ENCODE measurements at places on chromosomes 16 and 17.

DNA sequence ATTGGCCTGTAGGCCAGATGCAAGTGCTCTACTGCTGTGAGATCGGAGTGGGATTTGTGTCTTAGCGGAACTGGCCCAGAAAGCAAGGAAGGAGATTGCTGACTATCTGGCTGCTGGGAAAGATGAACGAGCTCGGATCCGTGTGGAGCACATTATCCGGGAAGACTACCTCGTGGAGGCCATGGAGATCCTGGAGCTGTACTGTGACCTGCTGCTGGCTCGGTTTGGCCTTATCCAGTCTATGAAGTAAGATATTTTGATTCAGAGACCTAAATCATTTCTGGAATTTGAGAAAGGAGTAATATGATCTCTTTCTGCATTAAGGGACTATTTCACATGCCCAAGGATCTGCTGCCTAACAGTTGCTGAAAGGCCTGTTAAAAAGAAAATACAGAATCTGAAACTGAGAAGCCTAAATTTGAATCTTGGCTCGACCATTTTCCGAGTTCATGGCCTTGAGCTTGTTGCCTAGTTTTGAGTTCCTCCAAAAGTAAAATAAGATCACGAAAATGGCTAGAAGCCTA, 21.1 kb downstream of the IST1 start:
- no peak for DNase-seq

- no peak for DNase-seq
Measured at GRCh38 chr16:66899945-66900710, 18.6 kb downstream of the CDH16 start.

DNA sequence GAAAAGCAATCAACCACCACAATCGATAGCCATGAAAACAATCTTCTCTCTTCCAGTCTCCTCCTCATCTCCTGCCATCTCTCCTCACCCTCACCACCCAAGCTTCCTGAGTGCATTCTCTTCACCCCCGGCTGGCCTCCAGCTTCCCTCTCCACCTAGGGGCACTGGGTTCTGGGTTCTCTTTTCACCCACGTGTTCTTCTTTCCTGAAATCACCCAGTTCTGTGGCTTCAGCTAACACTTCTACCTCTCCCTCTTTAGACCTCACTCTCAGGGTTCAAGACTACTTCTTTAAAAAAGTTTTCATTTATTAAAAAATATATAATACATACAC, 8.2 kb downstream of the ITGAM start:
- no peak for DNase-seq

GRCh38 chr17:66555605-66556004, 253.2 kb downstream of the PRKCA start:
- DNase-seq, result no peak

DNA sequence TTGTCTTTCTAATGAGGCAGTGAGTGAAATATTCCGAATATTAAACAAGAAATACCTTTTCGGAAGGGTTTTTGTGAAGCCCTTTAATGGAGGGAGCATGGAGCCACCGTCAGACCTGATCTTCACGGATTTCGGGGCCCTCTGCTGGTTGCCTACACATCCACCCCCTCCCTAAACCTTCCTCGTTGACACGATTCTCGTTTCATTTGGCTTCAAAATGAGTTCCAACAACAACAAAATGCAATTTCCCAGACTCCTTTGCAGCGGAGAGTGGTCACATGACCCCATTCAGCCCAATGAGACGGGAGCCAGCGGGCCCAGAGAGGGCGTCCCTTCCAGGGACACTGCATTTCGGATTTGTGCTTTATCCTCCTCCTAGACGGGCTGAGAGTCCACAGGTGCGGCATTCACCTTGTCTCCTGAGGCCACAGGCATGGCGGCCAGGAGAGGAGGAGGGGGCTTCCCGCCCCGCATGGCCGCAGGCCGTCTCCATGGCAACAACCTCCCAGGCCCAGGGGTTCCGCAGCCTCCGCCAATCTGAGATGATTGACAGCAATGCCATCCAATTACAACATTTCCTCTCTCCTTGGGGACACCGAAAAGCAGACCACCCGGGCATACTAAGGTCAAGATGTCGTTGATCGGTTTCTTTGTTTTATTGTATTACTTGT, 259.8 kb downstream of the C16orf95 start:
- no peak for DNase-seq

- no peak for DNase-seq
Measured at GRCh38 chr16:31402687-31403086, 9.6 kb downstream of the ITGAD start.

GRCh38 chr17:1724869-1725641, 551 bp downstream of the WDR81 start:
- no peak for DNase-seq

DNA sequence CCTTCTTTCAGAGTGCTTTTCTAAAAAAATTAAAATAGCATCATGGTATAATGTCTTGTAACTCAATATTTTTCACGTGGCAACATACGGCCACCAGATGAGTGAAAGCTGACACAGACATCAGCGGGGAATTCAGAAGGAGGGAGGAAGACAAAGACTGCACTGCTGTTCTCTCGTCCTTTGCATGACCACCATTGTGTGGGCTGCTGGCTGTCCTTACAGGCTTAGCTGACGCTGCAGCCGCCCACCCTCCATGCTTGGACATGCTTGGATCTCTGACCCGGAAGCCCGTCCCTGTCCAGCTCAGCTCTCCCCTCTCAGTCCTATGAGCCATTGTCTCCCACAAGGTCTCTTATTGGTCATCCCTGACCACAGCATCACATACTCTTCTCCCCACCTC, 11.4 kb upstream of the MLYCD start:
- no peak for DNase-seq

DNA sequence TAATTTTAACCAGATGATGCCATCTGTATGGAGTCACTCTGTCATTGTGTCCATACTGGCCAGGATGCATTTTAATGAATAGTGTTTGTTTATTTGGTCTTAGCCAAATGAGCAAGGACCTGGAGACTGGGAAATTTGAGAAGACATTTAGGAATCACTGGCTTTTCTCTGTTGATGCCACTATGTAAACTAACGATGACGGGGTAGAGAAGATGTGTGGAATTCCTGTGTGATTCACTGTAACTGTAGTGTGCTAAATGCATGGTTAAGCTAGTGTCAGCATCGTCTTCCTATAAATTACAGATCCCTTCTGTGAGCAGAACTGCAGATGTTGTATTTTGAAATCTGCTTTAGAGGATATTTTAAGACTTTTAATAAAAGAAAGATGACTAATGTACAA, 66.6 kb downstream of the NOS2 start:
- DNase-seq, result no peak

DNA sequence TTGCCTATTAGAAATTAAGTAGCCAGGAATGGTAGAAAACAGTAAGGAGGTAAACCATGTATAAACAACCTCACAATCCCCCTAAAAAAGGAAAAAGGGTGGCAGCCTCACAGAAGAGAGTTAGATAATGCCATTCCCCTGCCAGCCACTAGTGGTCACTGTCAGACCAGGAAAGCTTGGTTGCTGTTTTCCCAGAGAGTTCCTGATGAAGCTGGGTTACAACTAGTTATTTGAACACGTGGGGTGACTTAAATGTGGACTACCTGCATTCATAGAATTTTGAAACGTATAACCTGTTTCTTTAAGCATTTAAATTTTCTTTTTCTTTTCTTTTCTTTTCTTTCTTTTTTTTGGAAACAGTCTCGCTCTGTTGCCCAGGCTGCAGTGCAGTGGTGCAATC, 5.8 kb downstream of the GPRC5C start:
- DNase-seq, result no peak

- no peak for DNase-seq
Measured at GRCh38 chr17:45234641-45235415, 13.1 kb downstream of the FMNL1 start.

- DNase-seq, result no peak
Measured at GRCh38 chr17:57305908-57306504, 49.7 kb downstream of the MSI2 start.

- DNase-seq, result no peak
Measured at GRCh38 chr17:39243155-39243554, 17.4 kb upstream of the STAC2 start.

DNA sequence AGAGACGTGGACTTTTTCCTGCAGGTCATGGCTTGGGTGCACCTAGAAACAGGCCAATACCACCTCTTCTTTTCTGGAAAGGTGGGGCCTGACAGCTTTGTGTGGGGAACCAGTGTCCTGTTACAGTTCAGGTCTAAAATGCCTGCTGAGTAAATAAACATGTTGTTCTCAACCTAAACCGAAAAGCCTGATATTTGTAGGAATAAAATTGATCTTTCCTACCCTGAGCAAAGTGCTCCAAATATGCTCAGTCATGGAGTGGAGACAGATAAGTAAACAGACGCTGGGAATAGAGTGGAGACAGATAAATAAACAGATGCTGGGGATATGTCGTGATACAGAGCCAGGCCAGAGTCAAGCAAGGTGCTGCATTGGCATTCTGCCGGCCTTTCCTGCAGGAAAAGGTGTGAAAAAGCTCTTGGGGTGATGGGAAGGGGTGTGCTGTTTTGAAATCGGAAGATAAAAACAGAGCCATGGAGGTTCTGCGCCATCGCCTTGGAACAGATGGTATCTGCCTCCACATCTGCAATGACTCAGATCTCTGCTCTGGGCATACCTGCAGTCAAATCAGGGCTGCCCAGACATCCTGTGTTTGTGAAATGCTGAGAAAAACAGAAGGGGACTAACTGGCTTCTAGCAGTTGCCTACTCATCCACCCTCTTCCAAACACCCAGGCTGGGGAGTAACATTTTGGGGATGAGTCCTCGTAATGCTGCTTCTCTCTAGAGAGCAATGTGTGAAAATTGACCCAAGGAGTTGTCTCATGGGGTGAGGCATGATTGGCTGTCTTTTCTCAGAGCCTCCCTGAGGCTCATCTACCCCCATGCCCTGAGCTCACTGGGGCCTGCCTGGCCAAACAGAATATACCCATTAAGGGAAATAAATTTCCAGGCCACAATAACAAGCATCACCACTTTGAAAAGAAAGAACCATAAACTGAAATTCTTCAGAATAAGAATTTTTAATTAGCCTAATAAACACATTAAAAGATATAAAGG, 16.8 kb upstream of the TRPV2 start:
- DNase-seq, result no peak

GRCh38 chr16:30173054-30173453, 10.3 kb upstream of the CORO1A start:
- no peak for DNase-seq

DNA sequence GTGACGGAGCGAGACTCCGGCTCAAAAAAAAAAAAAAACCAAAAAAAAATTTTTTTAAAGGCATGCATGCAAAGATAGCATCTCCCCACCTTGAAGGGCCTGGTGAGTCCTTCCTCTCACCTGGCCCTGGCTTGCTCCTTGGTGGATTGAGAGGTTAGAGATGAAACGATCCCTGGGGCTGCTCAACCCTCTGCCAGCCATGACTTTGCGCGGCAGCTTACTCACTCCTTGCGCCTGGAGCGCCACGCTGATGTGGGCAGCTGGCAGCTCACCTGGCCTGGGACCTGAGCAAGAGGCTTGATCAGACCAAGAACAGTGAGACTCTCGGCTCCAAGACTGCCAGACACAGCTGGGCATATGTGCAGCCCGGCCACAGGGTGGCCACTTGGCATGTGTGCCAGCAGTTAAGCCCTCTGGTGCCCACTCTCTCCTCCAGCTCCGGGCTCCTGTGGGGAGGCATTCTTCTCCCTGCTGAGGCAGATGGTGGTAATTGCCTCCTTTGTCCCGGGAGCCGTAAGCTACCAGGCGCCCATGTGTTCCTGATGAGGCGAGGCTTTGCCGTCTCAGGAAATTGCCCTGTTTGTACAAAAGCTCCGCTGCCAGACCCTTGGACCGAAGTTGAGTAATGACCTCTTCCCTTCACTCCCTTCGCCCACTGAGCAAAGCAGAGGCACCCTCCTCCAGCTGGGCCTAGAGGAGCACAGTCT, 5.1 kb upstream of the EVPL start:
- DNase-seq, result no peak

GRCh38 chr16:10941127-10941933, 938 bp downstream of the DEXI start:
- DNase-seq, result no peak

GRCh38 chr16:57893559-57894389, 77.2 kb downstream of the CNGB1 start:
- DNase-seq, result no peak

GRCh38 chr17:78360371-78361224, 721 bp upstream of the SOCS3 start:
- no peak for DNase-seq

GRCh38 chr17:62999736-63000135, 33.7 kb downstream of the TANC2 start:
- no peak for DNase-seq

DNA sequence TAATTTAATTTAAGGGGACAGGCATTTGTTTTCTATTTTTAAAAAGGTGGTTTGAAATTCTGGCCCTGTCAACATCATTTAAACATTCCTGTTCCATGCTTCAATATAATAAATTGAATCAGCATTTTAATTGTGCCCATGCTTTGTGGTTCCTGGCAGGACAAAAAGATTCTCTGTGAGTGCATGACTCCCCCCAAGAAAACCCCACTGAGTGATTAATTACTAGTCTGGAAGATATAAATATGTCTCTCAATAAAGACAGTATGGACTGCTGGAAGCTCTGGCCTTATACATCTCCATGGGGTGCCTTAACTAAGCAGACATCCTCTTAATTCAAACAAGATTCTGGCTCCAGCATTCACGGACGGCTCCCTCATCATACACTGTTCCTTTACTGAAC, 95.0 kb upstream of the PSMD7 start:
- DNase-seq, result no peak

DNA sequence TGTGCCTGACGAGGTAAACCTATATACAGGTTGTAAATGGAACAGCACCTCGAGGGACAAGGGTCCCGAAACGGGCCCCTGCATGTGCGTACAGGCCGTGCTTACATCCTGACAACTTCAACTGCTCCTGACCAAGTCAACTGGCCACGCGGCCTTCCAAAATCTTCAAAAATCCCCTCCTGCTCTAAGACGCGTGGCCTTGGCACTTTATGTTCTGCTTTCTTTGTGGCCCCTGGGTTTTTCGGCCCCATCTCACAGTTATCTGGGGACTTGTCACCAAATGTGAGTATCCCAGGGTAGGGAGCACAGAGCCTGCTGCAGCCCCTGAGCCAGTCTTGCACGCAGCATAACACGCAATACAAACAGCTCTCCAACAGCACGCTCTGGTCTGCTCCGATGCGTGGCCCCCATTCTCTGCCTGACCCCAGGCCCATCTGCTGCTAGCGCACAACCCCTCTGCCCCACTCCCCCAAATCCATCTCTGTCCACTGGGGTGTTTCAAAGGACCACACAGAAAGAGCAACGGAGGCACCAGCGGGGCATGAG, 659 bp downstream of the RPH3AL start:
- no peak for DNase-seq

GRCh38 chr17:27233059-27233458, 60.9 kb upstream of the WSB1 start:
- no peak for DNase-seq

- no peak for DNase-seq
Measured at GRCh38 chr17:10041916-10042588, 137.0 kb upstream of the RCVRN start.

All from cerebellar nuclear complex (tissue), 1 donor.